ENCODE measurements at places on chromosomes 4 and X.

- DNase-seq: no peak
Observed at GRCh38 chrX:120015145-120016067, 62.1 kb downstream of the RHOXF2B start.

DNA sequence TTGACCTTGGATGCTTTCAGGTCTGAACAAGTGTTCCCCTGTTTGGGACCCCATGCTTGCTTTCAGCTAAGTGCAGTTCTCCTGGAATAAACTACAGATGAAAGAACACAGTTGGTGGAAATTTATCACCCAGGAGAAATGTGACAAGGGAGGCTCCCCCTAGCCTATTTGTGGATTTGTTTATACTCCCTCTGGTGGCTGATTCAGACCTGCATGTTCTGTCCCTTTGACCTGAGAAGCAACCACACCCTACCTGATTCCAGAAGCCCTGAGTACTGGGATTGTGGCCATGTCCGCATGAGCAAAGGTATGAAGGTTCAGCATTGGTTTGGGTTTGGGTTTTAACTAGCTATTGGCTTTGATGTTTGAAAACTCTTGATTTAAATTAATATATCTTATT, 440.9 kb downstream of the MID1IP1 start:
- DNase-seq: no peak

DNA sequence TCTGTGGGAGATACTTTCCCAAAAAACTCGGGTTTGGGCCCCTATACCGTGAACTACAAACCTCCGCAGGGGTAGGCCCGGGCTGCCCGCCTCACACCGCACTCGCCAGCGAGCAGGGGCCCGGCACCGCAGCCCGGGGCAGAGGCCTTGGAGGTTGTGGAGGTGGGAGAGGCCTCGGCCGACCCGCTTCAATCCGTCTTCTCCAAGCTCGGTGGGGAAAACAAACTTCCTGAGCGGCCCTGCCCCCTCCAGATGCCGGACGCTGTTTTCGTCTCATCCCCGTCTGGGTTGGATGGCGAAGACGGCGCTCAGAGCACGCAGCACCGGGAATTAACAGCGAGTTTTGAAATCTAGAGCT, 442 bp upstream of the MCUB start:
- DNase-seq: no peak

DNA sequence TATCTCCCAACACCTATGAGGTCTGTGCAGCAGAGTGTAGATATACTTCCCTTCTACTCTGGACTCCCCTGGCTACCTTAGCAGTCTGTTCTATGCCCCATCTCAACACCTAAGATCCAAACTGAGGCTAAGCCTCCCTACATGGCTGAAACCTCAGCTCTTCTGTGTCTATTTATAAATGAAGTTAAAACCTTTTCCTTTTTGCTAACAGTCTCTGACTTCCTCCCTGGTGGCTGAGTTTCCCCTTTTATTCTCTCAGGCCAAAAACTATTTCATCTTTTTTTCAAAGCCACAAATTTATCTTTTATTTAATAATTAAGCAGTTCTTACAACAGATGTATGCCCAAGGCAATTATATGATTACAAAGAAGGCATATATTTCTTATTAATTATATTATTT, 111.8 kb upstream of the STIM2 start:
- no peak for DNase-seq

DNA sequence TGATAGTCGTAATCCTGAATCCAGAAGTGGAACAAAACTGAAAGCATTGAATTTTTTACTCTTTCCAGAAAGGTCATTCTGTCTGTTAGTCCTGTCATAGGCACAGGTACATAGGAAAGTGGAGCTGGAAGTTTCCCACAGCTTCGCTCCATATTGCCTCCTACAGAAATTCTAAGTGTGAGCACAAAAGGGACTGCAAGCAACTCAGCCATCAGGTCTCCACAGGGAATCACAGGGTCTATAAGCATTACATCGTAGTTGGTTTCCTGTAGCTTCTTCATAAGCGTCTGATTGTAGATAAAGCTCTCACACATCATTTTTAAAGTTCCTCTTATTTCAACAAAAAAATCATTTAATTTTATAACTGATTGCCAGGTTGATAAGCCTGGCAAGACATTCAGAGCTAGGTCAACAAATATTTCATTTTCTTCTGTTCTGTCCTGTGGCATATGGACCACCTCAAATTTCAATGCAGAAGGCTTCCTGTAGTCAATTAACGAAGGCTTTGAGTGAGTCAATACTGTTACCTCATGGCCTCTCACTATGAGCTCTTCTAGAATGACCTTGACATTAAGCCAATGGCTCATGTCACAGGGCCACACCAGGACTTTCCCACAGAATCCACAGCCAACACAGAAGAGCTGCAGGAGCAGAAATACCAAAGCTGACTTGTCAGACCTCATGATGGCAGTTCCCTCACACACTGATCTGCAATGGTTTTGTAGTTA, at the start of gene UGT2A3:
TSS of gene UGT2A3 (minus strand) at position 727 of the 728 bp plus-strand sequence. CDS start at position 683, 44 bp downstream.
- no peak for DNase-seq

- no peak for DNase-seq
Observed at GRCh38 chrX:47878198-47878597, 41.5 kb downstream of the ZNF81 start.
